ENCODE measurements at places on chromosomes 5 and 9.

DNA sequence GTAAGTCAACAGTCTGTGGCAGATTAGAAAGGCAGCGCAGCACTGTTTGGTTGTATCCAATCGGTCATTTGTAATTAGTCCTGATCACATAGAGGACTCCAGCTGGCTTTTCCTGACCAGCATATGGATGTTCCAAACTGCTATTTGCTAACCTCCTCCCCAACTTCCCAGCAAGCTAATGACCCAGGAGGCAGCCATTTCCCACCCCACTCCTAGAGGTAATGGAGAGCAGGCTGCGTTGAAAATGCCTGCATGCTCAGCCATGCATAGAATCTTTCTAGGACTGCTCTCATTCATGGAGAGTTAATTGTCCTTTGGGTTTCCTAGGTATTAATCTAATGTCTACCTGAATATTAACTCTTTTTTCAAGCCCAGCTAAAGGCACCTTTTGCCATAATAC, 850.6 kb upstream of the WWC1 start:
- no peak for DNase-seq

DNA sequence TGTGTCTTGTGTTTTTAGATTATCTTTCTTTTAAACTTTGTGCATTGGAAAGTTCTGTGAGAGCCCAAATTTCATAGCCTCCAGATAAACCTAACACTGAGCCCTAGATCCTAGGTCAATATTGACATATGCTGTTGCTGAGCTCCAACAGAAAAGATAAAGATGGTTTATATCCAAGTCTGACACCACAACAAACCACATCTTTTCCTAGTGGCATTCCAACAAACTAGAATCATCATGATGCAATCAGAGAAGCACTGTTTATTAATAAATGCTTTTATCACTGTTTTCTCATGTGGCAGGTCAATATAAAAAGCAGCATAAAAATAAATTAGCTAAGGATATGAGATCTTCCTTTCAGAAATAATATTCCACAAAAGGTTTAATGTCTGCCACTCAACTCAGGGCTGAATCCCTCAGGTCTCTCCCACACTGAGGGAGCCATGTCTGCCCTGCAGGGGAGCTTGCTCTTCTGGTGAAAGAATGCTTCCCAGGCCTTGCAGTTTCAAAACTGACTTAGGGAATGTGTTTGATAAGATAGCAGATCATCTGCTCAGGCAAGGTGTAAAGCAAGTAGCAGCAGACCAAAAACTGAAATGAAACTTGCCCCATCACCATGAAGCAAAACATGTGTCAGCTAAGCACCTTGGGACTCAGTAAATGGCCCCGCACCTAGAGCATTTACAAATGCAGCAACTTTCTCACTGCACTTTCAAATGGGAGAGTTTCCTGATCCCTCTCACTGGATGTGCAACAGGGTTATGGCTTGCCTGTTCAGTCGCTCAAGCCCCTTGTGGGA, 493.0 kb downstream of the AGTPBP1 start:
- DNase-seq, result no peak

- no peak for DNase-seq
Observed at GRCh38 chr5:131387255-131387654, 123.4 kb downstream of the CDC42SE2 start.

- no peak for DNase-seq
Observed at GRCh38 chr5:56111404-56111781, 116.6 kb upstream of the IL6ST start.

- no peak for DNase-seq
Observed at GRCh38 chr9:122119721-122120120, 26.6 kb upstream of the TTLL11 start.

- DNase-seq, result no peak
Observed at GRCh38 chr9:6545017-6545691, 100.4 kb downstream of the GLDC start.

DNA sequence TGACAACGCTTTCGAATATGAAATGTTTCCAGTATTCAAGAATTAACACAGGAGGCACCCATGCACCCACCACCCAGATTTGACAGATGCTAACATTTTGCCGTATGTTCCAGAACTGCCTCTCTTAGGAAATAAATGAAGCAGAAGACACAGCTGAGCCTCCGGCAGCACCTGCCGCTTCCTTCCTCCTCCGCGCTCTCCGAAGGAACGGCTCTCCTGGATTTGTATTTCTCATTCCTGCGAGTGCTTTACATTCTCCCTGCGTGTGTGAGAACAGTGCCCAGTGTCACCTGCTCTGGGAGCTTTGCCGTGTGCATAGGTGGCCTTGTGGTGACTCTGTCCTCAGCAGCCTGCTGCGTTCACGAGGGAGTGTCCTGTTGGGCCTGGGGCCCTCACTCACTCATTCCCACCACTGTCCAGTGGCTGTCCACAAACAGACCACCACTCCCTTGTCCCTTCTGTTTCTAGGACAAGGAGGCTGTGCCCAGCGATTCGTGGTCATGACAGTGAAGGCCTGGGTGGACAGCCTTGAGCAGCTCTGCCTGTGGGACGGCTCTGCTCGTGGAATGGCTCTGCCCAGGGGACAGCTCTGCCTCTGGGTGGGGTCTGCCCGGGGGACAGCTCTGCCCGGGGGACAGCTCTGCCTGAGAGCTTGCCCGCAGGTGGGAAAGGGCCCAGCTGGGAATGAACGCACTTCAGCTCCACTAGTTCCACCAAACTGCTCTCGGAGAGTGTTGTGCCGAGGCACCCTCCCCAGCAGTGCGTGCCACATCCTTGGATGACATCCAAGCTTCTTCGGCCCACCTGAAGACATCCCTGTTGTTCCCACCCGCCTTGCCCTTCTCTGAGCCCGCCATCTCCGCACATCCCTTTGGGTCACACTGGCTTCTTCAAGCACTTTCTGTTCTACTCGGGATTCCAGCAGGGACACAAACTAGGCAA, 170.5 kb upstream of the PPP1R26 start:
- peak; percentile 42 for DNase-seq

DNA sequence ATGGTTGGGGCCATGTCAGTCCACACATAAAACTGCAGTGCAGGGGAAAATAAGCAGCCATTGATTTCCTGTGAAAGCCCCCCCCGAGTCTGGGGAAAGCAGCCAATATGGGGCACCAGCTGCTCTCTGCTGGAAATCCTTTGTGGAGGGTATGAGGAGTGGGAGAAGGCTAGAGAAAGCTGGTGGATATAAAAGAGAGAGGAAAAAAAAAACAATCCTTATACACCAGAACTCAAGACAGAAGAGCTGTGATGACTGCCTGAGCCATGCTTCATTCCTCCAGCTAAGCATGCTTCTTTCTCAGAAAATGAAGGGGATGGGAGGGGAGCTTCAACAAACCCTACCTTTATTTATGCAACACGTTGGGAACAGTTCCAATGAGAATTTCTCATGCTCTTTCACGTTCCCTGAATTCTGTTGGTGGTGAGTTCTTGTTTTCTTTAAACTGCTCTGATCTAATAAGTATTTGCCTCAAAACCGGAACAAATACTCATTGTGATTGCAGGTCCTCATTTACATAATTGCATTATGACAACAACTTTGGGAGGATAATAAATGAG, 688.0 kb upstream of the SEMA6A start:
- no peak for DNase-seq

GRCh38 chr5:170570476-170570875, 66.7 kb downstream of the KCNIP1 start:
- DNase-seq, result no peak

DNA sequence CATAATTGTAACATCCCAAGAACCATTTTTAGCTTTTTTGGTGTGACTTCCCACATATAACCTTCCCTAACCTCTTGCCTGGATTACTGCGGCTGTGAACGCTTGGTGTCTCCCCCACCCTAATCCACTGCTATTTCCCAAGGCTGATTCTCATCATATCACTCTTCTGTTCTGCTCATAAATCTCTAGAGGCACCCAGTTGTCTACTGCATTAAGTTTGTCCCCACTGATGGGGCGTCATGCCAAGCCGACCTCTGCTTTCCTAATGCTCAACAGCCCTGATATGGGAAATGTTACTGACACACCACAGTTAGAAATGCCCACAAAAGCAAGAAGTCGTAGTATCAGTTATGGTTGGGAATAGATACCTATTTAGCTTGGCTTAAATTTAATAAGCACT, 24.4 kb downstream of the NPR3 start:
- no peak for DNase-seq

GRCh38 chr9:106970219-106970975, 107.4 kb downstream of the ZNF462 start:
- DNase-seq, result no peak

GRCh38 chr9:81314490-81314889, 374.9 kb downstream of the TLE1 start:
- DNase-seq, result no peak

GRCh38 chr9:69951411-69951810, 92.2 kb upstream of the MAMDC2 start:
- DNase-seq, result no peak

DNA sequence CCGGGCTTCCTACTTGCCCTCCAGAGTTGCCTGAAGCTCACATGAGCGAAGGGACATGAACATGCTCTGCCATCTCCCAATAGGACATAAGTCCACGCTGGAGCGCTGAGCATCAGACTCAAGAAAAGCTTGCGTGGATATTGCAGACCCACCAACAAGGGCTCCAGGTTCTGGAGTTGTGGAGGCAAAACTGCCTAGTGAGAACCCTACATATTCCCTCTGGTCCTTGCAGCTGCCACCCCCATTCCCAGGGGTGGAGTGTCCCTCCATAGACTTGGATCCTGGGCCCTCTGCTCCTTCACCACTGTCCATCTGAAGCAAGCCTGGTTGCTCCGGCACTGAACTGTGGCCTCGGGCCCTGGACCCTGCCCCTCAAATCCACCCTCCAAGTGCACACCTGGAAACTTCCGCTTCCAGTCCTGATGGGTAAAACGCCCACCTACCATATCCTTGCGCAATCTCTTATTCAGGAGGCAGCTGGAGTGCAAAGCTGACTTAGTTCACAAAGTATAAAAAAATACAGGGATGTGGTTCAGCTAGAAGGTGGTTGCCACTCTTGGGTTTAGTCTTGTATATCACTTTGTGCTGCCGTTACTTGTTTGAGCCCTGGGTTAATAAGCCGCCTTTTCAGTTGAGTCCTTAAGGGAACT, 28.0 kb downstream of the HRH2 start:
- no peak for DNase-seq

DNA sequence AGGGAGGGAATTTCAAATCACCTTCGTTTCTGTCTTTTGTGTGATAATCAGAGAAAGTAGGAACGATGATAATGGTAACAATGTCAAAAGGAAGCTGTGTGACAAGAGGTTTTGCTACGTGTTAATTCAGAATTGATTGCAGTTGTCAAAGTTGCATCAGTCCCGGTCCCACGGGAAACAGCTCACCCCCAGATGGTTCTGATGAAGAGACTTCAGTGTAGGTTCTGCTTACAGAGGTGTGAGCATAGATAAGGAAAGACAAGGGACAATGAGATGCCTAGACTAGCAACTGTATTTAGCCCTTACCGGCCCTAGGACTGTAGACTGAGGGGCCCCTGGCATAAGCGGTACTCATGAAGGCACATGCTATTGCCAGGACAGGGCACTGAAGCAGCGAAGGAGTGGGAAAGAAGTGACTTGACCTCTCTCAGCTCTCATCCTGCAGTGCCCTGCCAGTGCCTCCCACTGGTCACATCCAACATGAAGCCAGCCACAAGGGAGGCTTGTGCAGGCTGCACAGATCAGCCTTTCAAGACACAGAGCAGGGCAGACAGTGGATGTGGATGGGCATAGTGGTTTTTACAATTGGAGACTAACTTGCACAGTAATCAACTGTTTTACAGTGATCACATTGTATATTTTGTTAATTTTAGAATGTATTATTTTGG, 21.1 kb downstream of the PDE8B start:
- DNase-seq, result no peak

DNA sequence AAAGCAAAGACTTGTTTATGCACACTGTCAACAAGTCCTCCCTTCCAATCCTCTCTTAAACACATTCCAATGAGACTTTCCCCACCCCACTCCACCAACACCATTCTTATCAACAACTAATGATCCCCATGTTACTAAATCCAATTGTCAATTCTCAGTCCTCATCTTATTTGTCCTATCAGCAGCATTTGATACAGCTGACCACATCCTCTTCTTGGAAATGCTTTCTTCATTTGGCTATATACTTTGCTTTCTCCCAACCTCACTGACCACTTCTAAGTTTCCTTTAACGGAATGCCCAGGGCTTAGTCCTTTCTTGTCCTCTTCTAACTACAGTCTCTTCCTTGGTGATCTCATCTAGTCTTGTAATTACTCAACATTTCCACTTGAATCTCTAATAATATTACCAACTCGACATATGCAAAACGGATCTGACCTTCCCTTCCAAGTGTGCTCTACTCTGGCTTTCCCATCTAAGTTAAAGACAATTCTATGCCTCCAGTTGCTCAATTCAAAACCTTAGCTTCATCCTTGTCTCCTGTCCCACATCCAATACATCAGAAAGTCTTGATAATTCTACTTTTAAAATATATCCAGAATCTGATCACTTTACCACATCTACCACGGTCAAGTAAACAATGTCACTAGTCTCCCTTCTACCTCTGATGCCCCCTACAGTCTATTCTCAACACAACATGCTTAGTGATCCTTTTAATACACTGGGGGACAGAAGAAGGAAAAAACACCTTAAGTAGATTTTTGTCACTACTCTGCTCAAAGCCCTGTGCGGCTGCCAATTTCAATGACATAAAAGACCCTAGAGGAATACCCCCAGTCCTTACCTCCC, 25.5 kb downstream of the AGTPBP1 start:
- DNase-seq, result no peak

GRCh38 chr9:87515006-87515405, 17.3 kb downstream of the DAPK1 start:
- DNase-seq, result no peak

- no peak for DNase-seq
Observed at GRCh38 chr5:153135411-153135810, 355.1 kb upstream of the GRIA1 start.

DNA sequence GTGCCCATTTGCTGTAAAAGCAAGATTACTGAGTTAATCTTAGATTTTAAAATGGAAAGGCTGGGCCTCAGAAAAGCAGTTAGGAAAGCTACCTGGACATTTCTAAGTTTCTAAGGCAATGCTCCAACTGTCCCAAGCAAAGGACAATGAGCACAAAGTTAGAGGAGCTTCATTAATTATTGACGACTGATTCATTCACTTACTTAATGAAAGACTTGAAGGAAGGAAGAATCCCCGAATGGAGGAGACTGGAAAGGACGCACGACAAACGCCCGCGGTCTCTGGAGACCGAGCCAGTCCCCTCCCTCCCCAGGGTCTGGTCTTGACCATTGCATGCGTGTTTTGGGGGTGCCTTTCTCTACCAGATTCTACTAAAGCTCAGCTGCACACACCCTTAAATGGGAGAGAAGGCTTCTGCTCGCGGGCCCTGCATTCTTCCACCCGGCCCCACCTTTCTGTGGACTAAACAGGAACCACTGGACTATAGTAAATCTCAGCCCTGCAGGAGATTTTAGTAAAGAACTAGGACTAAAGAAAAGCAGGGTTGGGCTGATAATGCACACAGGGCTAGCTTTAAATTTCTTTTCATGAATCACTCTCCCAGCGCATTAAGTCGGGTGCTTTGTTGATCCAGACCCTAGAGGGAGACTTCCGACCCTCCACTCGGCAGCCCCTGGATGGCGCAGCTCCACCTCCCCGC, 44.8 kb downstream of the CTSL start:
- DNase-seq, result no peak

GRCh38 chr9:107696302-107696701, 206.7 kb upstream of the KLF4 start:
- DNase-seq, result no peak
